Fibroblast of skin of left quadriceps (primary cell): ENCODE measurements at places on chromosomes 4 and X.

- DNase-seq, result peak; percentile 69
These were observed 34.5 kb downstream of the SPINK2 start for GRCh38 chr4:56786955-56787354.

- DNase-seq, result no peak
These were observed 5.7 kb downstream of the EFNB1 start for GRCh38 chrX:68834371-68835103.

- DNase-seq, result peak; percentile 64
These were observed 112.0 kb upstream of the TBL1X start for GRCh38 chrX:9352694-9353411.

DNA sequence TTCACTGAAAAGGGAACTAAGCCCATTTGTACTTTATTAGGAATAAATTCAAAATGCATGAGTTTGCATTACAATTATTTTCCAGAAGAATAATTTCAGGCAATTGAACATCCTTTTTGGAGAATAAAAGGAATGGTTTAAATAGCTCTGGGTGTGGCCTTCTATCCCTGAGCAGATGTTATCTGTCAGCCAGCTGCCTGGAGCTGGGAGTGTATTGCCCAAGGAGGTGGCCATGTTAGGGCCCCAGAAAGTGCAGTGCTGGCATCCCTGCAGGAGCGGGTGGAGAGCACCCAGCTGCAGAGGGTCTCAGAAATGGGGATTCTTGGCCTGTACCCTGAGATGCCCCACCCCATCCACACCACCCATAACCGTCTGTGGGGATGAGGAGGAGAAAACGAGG, 21.6 kb upstream of the VEGFD start:
- no peak for DNase-seq

DNA sequence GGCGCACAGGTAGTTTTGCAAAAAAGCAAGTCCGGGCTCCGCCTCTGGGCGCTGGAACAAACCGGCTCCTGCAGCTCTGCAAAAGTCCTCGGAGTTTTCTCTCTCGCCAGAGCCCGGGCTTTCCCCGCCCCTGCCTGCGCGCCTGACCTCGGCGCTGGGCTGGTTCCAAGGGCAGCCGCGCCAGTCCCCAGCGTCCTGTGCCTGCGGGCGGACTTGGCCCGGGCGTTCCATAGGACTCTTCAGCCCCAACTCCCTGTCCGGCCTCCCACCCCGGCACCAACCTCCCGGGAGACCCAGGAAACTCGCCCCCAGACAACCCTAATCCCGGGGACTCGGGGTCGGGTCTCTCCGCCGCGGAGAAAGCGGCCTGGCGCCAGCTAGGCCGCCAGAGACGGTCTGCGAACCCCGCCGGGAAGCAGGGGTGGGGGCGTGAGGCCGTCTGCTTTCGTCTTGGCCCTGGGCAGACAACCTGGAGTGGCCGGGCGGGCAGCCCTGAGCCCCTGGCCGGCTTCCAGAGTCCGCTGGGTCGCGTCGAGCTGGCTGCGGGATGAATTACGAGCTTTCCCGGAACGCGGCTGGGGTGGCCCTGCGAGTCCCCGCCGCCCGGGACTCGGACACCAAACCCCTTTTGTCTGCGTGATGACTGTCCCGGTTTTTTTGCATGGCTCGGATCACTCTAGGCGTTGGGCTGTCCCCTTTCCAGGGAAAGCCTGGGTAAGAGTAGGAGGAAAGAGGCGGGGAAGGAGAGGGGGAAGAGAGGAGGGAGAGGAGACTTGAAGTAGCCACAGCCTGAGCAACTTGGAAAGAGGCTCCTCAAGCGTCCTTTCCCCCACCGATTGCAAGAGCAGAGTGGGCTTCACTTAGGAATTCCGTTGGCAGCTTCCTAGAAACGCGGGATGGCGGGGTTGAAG, 916 bp downstream of the MXRA5 start:
- DNase-seq, result no peak

DNA sequence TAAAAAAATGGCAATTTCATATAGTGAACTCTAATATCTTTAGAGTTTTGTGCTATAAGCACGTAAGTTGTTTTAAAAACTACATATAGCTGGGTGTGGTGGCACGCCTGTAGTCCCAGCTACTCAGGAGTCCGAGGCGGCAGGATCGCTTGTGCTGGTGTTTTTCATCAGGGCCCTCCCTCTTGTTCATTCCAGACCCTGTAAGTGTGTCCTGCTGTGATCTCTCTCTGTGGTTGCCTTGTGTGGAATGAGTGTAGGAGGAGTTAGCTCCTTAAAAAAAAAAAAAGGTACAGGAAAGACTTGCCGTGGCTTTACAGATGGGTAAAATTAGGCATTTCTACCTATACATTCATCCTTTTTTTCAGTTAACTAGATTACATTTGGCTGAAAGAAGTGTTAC, 35.4 kb downstream of the RBBP7 start:
- no peak for DNase-seq

- no peak for DNase-seq
These were observed 39.2 kb downstream of the ARHGAP24 start for GRCh38 chr4:85514117-85514516.

DNA sequence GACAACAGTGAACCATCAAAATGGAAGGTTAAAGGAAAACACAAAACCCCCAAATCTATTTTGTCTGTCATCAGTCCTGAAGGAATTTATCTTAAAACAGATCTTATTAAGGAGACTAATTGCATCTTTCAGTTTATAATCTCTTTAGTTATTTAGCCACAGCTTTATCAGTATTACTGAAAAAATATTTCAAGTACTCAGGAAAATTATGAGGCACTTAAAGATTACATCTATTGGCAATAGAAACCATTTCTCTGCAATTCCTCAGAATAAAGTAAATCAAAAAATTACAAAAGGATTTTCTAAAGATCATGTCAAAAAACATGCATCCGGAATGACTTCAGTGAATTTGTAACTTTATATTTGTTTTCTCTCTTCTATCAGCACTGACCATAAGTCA, 35.2 kb downstream of the ANTXR2 start:
- no peak for DNase-seq

DNA sequence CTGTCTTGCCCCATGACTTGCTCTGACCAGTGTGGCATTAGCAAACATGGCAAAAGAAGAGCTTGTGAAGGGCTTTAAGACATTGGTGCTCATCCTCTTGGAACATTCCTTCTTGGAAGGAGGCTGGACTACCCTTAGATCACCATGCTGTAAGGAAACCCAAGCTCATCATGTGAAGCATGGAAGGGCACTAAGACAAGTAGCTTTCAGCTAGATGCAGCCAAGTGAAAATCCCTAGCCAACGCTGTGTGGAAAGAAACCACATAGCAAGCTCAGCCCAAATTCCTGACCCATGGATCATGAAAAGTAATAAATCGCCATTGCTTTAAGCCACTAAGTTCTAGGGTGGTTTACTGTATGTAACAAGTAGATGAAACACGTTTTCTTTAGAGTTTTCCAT, 12.4 kb upstream of the PACRGL start:
- DNase-seq, result peak; percentile 62

DNA sequence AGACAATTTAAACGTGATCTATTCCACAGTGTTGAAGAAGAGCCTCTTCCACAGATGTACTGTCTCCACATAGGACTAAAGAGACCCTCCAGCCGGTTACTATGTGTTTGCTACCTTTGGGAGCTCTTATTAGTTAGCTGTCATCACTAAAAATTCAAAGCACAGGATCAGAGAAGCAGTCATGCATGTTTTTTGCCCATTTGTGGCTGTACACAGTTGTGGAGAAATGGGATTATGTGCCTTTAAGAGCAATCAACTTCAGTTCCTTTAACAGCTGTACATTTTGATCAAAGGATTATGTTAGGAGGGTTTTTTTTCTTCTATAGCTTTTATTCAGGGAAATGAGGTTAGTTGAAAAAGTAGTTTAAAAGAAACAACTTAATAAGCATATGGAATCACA, 149.0 kb upstream of the SPOCK3 start:
- no peak for DNase-seq

DNA sequence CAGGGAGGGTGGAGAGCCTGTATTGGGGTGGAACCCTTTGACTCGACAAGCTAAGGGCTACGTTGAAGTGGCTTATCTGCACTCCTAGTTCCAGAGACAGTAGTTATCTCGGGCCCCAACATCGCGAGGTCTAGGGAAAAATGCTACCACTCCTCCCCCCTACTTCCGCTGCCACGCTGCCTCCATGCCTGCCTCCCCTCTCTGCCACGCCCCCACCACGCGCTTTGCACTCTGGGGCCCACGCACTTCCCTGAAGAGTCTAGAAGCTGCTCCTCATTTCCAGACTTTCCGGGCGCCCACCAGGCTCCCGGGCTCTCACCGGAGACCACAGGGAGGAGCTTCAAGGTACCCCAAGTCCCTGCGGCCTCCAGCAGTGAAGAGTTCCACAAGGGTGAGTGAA, at the start of gene PASD1:
Gene PASD1 (plus strand): TSS at position 227 of the 400 bp plus-strand sequence. CDS start 37,879 bp downstream, outside the sequence.
- DNase-seq, result no peak

DNA sequence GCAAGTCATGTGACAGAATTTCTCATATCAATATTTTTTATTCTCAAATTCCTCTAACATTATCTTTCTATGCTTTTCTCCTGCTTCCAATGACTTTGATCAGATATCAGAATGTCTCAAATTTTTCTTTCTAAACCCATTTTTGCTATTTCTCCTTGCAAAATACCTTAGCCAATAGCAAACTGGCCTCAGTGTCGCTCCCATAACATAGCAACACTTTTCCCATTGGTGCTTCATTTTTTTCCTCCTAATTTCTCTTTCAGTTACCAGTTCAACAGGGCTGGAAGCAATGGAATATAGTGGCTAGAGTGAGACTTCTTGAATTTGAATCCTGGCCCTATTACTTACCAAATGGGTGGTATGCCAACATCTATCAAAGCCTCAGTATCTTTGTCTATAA, 1091.6 kb downstream of the C4orf33 start:
- no peak for DNase-seq

DNA sequence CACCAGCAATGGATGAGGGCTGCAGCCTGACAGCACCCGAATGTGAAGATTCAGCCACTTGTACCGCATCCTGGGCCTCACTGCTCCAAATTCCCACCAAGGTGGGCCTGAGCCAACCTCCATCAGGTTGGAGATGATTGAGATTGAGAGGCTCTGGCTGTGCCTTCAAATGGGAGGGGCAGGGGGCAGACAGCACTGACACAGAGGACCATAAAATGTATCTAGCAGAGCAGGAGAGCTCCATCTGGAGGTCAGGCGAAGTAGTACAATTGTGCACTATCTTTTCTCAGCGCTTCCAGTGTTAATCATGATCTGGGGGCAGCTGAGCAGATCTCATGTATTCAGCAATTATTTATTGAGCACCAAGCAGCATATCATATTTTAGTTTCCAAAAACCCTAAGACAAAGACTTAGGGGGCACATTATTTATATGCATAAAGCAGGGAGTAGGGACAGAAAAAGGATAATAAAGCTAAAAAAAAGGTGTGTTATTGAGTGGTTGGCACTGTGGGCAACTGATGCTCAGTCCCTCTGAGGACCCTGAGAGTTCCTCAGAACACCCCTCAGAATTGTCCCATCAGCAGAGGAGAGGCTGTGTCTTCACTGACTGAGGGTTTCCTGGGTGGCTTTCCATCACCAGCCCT, 31.6 kb upstream of the C1QTNF7 start:
- DNase-seq, result no peak

DNA sequence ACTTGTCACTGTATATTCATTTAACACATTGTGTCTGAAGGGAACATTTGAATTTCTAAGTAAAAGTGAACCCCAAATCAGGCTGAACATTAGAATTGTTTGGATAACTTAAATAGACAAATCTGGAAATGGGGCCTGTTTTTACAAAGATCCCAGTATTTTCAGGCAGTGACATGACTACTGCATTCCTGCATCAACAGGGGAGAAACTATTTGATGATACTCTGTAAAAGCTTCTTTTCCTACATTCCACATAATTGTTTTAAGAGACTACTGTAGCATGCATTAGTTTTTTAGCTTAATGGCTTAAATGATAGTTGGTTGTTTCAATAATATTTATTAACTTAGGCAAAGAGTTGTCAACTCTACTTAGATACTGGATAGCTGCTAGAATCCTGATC, 127.0 kb downstream of the PDS5A start:
- no peak for DNase-seq

GRCh38 chr4:170001745-170002267, 24.4 kb downstream of the MFAP3L start:
- DNase-seq, result no peak

DNA sequence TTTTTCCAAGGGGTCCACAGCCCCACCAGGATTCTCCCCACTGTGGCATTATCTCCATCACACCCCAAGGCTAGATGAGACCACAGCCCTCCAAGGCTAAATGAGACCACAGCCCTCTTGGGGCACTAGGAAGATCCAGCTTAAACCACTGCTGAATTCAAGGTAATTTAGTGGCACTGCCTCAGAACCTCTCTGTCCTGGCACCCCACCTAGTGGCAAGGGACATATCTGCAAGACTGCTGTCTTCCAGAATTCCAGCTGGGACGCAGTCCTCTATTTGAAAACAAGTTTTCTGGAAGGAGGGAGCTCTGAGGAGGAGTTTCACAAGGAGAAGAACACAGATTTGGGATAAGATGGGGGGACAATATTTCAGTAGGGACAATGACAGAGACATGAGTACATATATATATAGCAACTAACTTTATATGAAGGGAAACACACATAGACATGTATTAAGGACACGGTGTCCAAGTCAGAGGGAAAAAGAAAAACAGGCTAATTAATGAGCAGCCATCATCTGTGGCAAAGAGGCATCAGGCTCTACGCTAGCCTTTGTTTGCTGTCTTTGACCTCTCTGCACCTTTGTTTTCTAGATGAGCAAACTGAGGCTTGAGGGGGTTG, 9.3 kb downstream of the CETN2 start:
- DNase-seq, result no peak

- DNase-seq, result no peak
These were observed 105.9 kb downstream of the TEX13A start for GRCh38 chrX:105114554-105115130.

GRCh38 chr4:155948541-155948940, 5.1 kb downstream of the CTSO start:
- DNase-seq, result no peak

- DNase-seq, result no peak
These were observed 215.3 kb upstream of the AR start for GRCh38 chrX:67328476-67328875.

GRCh38 chr4:2069161-2069971, 10.2 kb downstream of the NAT8L start:
- no peak for DNase-seq

- DNase-seq, result peak; percentile 86
These were observed 319.1 kb downstream of the GPAT3 start for GRCh38 chr4:83855044-83855443.

DNA sequence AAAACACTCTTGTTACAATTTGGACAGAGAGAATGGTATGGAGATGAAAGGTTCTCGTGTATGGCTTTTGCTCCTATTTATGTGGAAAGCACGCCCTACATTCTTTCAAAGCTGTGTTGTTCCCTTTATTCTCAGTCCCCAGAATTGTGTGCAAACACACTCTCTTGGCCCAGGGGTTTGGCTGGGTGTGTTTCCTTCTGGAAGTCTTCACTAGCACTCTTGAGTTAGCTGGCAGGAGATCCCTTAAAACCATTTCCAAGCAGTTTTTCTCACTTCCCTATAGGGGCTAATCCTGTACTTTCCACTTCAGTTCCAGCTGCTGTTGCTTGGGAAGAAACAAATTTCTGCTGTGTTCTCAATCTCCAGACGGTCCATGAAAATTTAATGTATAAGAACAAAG, 35.1 kb downstream of the FHL1 start:
- DNase-seq, result no peak

GRCh38 chr4:82421796-82422560, 8.3 kb downstream of the HNRNPDL start:
- DNase-seq, result no peak

- DNase-seq, result no peak
These were observed 440.8 kb upstream of the RASGEF1B start for GRCh38 chr4:81912376-81913030.

- no peak for DNase-seq
These were observed 1588.9 kb upstream of the PCDH7 start for GRCh38 chr4:29131304-29131703.
